ENCODE measurements at places on chromosomes 1 and 21.
A peak's percentile ranks its signal among the peaks of the same experiment; 100 is the strongest.

- no peak for DNase-seq
Observed at GRCh38 chr1:241846862-241847539, 1.0 kb upstream of the EXO1 start.

GRCh38 chr1:87826681-87827251, 498.1 kb downstream of the LMO4 start:
- DNase-seq, result no peak

GRCh38 chr1:24413350-24414163, at the start of gene STPG1:
STPG1 (minus strand) TSS chr1:24413782; CDS start chr1:24401388, 12,394 bp downstream.
- peak; percentile 59 for DNase-seq

GRCh38 chr1:3729594-3730542, 22.4 kb upstream of the CCDC27 start:
- DNase-seq, result peak; percentile 17

DNA sequence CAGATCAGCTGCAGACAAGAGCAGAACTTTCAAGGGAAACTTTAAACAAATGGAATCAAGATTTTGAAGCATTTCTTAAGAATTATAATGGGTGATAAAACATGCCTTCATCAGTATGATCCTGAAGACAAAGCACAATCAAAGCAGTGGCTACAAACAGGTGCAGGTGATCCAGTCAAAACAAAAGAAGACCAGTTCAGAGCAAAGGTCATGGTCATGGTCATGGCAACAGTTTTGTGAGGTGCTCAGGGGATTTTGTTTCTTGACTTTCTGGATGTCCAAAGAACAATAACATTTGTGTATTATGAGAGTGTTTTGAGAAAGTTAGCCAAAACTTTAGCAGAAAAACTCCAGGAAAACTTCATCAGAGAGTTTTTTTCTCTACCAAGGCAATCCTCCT, 681.7 kb upstream of the PTBP2 start:
- DNase-seq, result no peak

- DNase-seq, result no peak
Observed at GRCh38 chr1:228284148-228284495, 76.3 kb downstream of the OBSCN start.

DNA sequence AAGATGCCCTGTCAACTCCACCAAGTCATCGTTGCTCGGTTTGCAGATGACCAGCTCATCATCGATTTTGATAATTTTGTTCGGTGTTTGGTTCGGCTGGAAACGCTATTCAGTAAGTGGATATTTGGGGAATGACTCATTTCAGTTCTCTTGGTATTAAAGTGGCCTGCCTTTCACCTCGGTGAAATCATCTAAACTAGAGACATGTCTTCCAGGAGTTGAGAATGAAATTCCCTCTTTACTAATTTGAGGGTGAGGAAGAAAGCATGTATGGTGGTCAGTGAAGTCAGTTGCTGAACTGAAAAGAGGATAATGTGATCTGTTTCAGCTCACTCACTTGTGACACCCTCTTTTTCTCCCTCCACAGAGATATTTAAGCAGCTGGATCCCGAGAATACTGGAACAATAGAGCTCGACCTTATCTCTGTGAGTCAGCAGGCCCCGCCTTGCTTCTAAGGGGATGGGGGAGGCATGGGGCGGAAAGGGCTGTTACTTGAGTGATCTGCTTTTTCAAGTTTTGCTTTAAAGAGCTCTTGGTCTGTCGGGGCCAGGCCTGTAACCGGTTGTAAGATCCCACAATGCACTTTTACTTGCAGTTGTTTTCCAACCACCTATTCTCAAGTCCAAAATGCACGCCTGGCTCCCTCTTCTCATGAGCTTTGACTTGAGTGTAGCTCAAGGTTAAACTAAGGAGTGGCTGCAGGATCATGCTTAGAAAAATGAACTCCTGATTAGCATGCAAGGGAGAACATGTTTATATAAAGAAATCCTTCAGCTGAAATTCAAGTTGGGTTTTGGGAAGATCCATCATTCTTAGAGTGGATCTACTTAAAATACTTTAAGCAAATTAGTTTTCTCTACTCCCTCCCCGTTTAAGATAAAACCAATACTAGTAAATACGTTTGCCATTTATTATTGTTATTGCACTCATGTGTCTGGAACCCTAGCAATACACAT, 59.8 kb downstream of the CAPN2 start:
- DNase-seq, result no peak

GRCh38 chr1:23646091-23646490, 45.5 kb upstream of the RPL11 start:
- no peak for DNase-seq

DNA sequence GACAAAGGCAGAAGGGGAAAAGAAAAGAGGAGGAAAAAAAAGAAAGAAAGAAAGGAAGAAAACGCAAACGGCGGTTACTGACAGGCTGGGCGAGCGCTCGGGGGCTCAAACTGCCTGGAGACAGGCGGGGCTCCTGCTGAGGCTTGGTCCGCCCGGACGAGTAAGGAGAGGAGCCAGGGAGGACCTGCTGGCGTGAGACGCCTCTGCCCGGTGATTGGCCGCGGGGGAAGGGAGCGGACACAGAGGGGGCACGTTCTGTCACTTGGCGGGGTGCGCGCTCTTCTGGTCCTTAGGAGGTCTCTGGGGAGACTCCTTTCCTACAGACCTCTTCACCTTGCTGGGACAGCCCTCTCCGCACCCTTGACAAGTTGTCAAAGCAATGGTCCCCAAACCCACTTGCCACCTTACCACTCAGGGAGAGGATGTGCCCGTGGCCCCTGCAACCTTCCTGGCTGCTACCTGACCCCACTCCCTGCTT, 791 bp upstream of the PIK3R3 start:
- DNase-seq, result peak; percentile 84

DNA sequence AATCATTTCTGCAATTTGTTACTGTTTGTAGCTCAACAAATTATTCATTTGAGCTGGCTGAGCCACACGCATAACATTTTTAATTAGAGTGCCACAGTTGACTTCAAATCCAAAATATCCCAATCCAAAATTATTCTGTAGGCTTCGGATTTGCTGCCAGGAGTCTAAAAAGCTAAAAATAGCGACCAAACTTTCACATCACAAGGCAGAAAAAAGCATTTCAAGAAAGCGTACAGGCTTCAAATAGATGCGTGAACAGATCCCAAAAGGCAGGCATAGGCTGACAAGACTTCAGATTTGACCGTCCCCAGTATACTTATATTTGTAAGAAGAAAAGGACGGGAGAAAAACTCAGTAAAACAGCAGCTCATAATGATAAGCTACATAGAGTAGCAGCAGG, 24.3 kb upstream of the TIAM1 start:
- no peak for DNase-seq

GRCh38 chr1:234699795-234700665, 90.1 kb upstream of the IRF2BP2 start:
- peak; percentile 69 for DNase-seq

- no peak for DNase-seq
Observed at GRCh38 chr1:182580736-182581135, 8.3 kb downstream of the RNASEL start.

DNA sequence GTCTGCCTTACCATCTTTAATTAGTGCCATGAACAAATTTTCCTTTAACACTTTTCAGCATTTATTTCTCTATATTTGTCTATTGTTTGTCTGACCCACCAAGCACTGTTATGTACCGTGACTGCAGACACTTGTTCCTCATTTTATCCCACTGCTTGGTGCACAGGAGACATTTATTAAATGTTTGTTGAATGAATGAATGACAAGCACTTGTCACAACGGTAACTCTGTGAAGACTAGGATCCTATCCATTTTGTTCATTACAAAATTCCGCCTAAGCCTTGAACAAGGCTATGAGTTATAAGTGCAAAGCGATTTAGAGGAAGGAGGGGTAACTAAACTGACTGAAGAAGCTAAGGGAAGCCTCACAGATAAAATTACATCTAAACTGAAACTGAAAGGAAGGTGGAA, 379 bp upstream of the STRIP1 start:
- no peak for DNase-seq

GRCh38 chr1:33712186-33712585, 151.7 kb upstream of the HMGB4 start:
- no peak for DNase-seq

- DNase-seq, result no peak
Observed at GRCh38 chr1:162904579-162904978, 43.6 kb upstream of the CCDC190 start.

GRCh38 chr1:159803956-159804689, 2.0 kb downstream of the FCRL6 start:
- DNase-seq, result no peak

- no peak for DNase-seq
Observed at GRCh38 chr1:76832521-76832920, 34.8 kb upstream of the ST6GALNAC5 start.

DNA sequence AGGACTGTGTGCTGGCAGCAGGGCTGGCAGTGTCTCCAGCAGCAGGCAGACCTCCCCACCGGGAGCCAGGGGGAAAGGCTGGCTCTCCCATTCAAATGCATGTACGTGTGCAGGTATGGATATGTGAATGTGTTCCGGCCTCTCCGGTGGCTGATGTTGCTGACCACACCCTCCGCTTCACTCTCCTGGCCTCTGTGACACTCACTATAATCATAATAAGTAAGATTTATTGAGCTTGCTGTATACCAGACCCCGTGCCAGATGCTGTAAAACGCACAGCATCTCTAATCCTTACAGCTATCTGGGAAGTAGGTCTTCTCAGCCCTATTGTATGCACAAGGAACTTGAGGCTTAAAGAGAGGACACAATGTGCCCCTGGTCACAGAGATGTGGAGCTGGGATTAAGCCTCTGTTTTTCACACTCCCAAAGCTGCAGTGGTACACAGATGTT, 20.5 kb upstream of the ARTN start:
- no peak for DNase-seq

DNA sequence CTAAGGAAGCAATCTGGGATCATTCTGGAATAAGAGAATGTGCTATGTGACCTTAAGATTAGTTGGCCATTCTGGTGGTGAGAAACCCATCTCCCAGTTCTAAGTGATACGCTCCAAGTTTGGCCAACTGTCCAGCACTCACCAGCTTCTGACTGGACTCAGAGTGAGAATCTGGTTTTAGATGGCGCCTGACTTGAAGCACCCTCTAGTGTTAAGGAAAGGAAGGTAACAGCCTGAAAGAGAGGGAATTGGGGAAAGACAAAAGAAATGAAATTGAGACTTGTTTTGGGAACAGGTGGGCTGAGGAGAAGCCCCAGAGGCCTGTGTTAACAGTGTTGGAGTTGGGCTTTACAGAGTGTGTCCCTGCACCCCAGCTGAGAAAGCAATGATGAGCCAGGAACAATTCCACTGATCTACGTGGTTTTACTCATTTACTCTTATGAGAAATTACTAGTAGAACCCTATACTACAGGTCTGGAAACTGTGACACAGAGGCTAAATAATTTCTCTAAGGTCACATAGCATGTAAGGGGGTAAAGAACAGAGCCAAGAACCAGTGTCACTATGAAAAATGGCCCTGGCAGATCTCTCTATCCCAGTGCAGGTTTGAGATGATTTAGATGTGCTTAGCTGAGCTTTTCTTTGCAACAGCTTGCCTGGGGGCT, 9.3 kb upstream of the FCAMR start:
- DNase-seq, result no peak

- DNase-seq, result no peak
Observed at GRCh38 chr1:230568676-230569075, 73.6 kb upstream of the COG2 start.

GRCh38 chr1:112808861-112809684, 93.9 kb upstream of the PPM1J start:
- DNase-seq, result peak; percentile 88

DNA sequence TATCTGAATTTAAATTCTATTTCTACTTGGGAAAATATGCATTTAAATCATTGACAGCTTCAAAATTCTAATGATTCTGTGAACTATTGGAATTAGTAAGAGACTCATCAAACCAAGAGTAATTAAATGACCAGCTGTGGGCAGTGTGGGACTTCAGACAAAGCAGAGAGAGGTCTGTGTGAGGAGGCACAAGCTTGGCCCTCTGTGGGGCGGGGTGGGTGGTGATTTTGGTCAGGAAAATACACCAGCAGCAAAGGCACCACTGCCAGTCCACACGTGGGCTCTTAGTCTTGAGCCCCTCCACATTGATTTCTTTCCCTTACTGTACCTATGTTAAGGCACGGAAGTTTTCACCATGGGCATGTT, 39.2 kb upstream of the RAB4A start:
- DNase-seq, result no peak

DNA sequence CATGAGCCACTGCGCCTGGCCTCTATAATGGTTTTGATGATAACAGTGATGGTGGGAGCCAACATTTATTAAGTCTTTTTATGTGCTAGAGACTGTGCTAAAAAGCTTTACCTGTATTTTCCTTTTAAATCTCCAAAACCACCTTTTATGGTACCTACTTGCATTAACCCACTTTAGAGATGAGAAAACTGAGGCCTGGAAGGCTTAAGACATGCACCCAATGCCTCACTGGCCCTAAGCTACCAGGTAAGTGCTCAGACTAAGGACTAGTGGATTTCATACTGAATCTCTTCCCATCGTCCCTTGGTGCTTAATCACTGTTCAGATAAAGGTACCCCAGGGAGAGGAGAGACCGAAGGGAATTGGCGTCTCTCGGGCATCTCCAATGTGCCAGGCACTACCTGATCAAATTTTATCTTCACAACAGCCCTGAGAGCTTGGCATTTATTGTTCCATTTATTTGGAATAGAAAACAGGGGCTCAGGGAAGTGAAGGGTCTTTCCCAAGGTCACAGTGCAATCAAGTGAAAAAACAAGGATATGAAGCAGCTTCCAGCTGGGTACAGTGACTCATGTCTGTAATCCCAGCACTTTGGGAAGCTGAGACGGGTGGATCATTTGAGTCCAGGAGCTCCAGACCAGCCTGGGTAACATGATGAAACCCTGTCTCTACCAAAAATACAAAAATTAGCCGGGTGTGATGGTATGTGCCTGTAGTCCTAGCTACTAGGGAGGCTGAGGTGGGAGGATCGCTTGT, 84.2 kb downstream of the LACTBL1 start:
- no peak for DNase-seq

DNA sequence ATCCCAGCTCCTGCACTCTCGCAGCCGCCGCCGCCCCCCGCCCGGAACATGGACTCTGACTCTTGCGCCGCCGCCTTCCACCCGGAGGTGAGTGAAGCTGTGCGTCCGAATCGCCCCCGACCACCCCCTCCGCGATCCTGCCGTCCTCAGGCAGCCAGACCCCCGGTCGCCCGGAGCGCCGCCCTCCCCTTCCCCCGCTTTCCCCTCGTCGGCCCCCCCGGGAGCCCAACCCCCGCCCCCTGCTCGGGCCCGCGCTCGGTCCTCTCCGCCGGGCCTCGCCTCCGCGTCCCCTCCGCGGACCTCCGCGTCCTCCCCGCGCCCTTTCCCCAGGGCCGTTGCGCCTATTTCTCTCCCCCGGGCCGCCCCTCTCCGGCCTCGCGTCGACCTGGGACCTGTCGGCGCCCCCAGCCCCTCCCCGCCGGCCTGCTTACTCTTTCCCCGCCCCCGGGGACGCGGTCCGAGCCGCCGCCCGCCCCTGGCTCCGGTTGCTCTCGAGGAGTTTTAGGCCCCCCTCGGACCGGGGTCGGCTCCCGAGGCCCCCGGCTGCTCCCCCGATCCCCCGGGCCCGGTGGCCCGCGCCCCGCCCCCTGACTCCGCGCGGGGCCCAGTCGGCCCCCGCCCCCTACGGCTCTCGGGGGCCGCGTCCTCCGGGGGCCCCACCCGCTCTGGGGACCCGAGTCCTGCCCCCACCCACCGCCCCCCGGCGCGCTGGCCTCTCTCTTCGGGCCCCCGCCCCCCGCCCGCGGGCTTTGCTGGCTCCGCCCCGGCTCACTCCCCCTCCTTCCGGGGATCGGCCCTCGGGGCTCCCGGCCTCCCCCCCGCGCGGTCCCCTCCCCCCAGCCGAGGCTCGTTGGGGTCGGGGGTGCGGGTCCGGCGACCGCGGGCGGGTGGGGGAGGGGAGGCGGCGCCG, 743 bp downstream of the PHF13 start:
- peak; percentile 68 for DNase-seq

- DNase-seq, result no peak
Observed at GRCh38 chr1:51133045-51133444, 31.0 kb downstream of the C1orf185 start.

GRCh38 chr1:12620488-12620865, 2.5 kb upstream of the DHRS3 start:
- DNase-seq, result no peak

Data from glutamatergic neuron (in vitro differentiated cells).